Brain (organoid and tissue), 16 donors: ENCODE measurements at places on chromosomes 7 and 10. TPM values are rescaled to one million over a fixed set of nuclear protein-coding genes. Genes with fewer than 3 reads are reported as not detected.

DNA sequence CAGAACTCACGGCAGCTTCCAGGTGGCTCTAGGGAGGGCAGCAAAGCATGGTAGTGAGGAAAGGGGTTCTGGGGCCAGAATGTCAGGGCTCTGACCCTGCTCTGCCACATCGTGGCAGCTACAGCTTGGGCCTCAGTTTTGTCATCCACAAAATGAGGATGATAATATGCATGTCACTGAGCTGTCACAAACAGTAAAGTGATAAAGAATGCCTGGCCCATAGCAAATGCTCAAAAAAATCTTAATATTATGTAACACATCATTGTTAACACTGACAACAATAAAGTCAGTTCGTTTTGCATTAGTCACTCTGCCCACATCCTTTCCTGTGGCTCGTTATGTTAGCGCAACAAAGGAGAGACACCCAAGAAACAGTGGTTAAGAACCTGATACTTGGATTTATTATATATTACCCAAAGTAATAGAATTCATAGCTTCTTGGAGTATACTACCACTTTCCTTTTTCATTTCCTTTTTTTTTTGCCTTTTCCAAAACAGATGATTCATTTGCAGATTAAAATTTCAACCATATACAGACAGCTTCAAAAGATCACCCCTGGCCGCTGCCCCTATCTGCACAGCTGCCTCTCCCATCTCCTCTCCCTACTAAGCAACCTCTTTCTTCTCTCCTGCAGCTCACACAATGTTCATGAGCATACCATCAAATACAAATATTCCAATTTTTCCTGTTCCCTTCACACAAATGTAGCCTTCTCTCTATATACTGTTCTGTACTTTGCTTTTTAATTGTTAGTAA, 45.5 kb upstream of the DDC start:
- no peak for DNase-seq

DNA sequence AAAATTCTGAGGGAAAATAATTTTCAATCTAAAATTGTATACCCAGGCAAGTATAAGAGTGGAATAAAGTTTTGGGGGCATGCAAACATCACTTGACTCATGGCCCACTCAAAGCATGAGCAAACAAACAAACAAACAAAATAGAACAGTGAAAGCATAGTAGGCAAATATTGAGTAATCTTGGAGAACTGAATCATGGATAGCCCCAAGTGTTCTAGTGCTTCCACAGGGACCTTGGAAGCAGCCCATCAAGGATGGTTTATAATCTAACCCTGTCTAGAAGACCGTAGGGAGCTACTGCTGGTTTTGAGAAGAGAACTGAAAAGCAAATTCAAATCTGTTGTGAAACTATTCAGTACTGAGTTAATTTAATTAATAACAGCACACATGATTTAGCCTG, 22.1 kb downstream of the POLR3A start:
- DNase-seq = no peak

DNA sequence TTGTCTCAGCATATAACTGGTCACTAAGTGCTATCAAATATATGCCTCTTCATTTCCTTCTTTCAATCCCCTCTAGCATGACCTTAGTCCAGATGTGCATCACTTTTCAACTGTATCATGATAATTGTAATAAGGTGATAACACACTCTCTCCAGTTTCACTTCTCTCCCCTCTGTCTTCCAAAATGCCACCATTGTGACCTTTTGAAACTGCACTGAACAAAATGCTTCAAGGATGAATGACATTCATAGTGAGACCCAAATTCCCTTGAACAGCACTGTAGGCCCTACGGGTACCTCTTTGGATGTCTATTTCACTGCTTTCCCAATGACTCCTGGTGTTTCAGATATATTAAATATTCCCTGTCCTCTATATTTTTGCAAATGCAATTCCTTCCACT, 224.8 kb downstream of the DNAJB9 start:
- no peak for DNase-seq

GRCh38 chr7:3861386-3861785, 560.3 kb downstream of the SDK1 start:
- no peak for DNase-seq

DNA sequence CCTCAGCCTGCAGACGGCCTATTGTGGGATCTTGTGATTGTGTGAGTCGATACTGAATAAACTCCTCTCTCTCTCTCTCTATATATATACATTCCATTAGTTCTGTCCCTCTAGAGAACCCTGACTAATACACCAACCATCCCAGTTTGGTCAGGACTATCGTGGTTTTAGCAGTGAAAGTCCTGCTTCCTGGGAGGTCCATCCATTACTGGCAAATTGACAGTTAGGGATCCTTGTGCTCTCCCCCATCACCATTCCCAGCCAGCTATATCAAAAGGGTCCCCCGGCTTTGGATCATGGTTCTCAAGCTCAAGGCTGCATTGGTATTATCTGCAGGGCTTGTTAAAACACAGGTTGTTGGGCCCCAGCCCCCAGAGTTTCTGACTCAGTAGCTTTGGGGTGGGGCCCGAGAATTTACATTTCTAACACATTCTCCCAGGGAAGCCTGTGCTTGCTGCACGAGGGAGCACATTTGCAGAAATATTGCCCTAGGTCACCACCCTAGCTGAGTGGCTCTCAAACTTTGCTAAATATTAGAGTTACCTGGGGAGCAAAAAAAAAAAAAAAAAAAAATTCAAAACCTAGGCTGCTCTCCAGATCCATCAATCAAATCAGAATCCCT, 899.1 kb upstream of the AUTS2 start:
- DNase-seq = no peak

DNA sequence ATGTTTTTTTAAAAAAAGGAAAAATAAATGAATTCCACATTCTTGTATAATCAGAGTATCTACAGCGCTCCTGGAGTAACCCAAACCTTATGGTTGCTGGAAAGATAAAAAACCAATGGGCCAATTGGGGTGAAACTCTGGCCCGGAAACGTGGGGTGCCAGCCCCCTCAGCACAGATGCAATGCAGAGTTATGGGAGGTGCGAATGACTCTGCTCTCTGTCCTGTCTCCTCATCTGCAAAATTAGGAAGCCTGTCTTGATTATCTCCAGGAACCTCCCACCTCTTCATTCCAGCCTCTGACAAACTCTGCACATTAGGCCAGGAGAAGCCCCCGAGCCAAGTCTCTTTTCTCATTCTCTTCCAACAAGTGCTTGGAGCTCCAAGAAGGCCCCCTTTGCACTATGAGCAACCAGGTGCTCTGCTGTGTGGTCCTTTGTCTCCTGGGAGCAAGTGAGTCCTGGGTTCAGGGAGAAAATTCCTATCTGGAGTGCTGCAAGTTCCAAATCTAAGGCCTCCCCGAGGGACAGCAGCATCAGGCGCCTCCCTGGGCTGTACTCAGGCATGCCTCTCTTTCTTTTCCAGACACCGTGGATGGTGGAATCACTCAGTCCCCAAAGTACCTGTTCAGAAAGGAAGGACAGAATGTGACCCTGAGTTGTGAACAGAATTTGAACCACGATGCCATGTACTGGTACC, 130.5 kb upstream of the PRSS1 start:
- DNase-seq = no peak

DNA sequence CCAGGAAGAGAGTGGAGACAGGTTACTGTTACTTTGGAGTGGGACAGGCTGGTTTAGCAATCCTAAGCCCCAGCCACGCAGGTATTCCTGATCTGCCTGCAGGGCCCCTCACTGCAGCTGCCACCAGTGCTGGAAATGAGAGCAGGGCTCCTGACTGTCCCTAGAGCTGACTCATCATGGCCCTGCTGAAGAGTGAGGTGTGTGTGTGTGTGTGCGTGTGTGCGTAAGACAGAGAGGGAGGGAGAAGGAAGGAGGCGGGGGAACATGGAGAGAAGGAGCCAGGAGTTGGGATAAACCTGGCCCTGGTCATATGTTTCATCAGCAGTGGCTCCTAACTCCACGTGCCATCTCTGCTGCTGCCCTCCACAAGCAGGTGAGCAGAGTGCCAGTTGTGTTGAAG, 3.6 kb downstream of the FOXI2 start:
- no peak for DNase-seq

GRCh38 chr7:132248841-132249240, 327.4 kb downstream of the PLXNA4 start:
- DNase-seq = no peak

GRCh38 chr7:97218767-97219166, 101.3 kb downstream of the SDHAF3 start:
- DNase-seq = no peak

- no peak for DNase-seq
Observed at GRCh38 chr10:86400705-86401587, 34.4 kb upstream of the GRID1 start.

DNA sequence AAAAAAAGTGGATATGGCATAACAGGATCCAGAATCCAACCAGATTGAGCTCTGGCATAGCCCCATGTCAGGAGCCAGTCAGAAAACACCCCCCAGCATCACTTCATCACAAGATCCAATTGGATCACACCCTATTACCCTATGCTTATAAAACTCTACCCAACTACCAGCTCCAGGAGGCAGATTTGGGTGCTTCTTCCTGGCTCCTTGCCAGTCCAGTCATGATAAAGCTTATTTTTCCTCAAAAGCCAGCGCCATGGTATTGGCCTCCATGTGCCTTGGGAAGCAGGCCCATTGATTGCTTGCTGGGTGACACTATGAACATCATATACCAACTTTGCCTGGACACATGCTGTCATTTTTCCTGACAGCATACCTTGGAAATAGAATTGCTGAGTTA, 281.4 kb upstream of the MKLN1 start:
- no peak for DNase-seq

C10orf90 gene
- 9.6 TPM for polyA plus RNA-seq

DNA sequence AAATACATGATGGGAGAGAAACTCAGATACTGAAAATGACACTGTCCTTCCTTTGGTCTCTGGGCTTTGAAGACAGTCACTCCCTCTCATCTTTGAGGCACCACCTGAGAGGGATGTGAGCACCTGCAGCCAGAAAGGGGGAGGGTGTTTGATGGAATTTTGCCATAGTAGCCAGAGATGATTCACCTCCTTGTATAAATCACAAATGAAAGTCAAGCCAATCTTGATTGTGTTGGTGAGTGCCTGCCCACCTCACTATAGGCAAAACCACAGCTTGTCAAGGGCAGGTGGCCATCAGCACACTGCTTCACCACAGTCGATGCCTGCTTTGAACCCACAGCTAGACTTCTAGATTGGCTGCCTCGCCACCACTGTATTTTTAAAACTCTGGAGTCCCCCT, 48.2 kb downstream of the PON1 start:
- DNase-seq = no peak

WIPF3 gene
- 17.6 TPM for polyA plus RNA-seq

DNA sequence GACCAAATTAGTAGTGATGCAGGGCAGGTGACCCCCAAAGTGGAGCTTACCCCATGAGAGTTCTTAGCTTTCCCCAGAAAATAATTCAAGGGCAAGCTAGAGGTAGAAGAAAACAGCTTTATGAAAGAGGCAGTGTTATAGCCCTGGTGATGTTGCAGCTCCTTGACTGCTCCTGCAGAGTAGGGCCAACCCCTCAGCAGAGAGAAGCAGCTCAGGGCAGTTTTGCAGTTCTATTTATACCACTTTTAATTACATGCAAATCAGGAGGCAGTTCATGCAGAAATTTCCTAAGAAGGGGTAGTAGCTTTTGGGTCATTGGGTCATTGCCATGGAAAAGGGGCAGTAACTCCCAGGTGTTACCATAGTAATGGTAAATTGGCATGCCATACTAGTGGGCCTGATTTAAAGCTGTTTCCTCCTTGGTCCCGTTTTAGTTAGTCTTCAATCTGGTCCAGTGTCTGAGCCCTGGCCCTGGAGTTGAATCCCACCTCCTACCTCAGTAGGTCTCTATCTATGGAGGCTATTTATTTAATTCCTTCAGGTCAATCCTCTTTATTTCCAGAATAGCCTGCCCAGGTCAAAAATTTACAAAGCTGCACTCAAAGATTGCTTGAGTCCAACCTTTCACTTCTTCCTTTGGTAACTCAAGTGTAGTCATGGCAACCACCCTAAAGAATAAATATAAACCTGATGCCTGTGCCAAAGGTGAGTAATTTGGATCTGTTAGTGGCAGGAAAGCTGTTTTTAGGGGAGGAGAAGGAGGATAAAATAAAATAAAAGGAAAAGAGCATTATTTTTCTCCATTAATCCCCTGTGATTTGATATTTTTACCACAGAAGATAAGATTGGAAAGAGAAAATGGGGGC, 29.5 kb downstream of the PLXDC2 start:
- DNase-seq = peak; percentile 29

GRCh38 chr10:93482145-93482834, at the start of gene MYOF:
MYOF (minus strand) TSS chr10:93482334; CDS start chr10:93482194, 140 bp downstream.
- peak; percentile 73 for DNase-seq

OR6V1 gene
- polyA plus RNA-seq = not detected

GRCh38 chr7:38507384-38507783, 123.8 kb downstream of the AMPH start:
- DNase-seq = no peak

GRCh38 chr10:95234951-95235350, 40.9 kb downstream of the ACSM6 start:
- no peak for DNase-seq

DNA sequence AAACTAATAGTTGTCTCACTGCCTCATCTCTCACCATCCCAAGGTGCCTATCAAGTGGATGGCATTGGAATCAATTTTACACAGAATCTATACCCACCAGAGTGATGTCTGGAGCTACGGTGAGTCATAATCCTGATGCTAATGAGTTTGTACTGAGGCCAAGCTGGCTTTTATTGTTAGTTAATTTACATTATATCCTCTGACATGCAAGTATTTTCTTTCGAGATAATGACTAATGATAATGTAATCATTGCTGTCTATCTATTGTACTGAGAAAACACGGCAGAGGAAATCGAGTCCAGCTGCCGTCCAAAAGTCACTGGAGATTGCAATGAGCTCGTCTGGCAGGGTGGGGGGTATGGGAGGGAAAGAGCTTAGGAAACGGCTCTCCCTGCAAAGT, 172.4 kb upstream of the LANCL2 start:
- DNase-seq = no peak

- DNase-seq = no peak
Observed at GRCh38 chr10:34908481-34908880, 93.4 kb upstream of the PARD3 start.

GRCh38 chr7:86889501-86889900, 170.0 kb downstream of the ELAPOR2 start:
- no peak for DNase-seq

- peak; percentile 75 for DNase-seq
Observed at GRCh38 chr7:137305901-137306621, 37.5 kb downstream of the PTN start.

- no peak for DNase-seq
Observed at GRCh38 chr7:69114374-69114773, 483.9 kb upstream of the AUTS2 start.

DNA sequence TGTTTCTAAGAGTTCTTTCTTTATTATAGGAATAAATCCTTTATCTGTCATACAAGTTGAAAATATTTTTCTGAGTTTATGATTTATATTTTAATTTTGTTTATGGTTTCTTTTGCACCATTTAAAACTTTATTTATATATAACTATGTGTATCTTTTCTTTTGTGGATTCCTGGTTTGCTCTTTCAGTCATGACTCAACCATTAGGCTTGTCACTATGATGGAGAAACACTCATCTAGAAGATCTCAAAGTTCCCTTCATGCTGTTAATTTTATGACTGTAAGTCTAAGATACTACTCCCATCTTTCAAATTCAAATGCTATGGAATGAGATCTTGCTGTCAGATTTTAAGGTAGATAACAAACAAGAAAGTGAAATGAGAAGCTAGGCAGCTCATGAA, 199.5 kb downstream of the INHBA start:
- no peak for DNase-seq

UTF1 gene
- not detected for polyA plus RNA-seq

- DNase-seq = no peak
Observed at GRCh38 chr10:54622017-54622416, 179.0 kb downstream of the PCDH15 start.

- no peak for DNase-seq
Observed at GRCh38 chr7:114986190-114987180, 64.6 kb downstream of the MDFIC start.
